Pulmonary artery endothelial cell (primary cell): ENCODE measurements at places on chromosomes 12 and 14. TPM values are rescaled to one million over a fixed set of nuclear protein-coding genes. Genes with fewer than 3 reads are reported as not detected.

HAL gene
- total RNA-seq: 0.07 and 0.11 TPM in 2 replicates

ISM2 gene
- total RNA-seq: not detected in 2 replicates

FUT8 gene
- total RNA-seq: 55.5 and 84.3 TPM in 2 replicates

TBX5 gene
- not detected in 2 replicates for total RNA-seq

DMAC2L gene
- 4.3 and 5.8 TPM in 2 replicates for total RNA-seq

MIPOL1 gene
- 23.7 and 26.3 TPM in 2 replicates for total RNA-seq

PRKAB1 gene
- 14.1 and 14.2 TPM in 2 replicates for total RNA-seq

KRT83 gene
- not detected in 2 replicates for total RNA-seq

MANSC4 gene
- total RNA-seq: not detected in 2 replicates
